ENCODE measurements at places on chromosomes 13 and 19.

DNA sequence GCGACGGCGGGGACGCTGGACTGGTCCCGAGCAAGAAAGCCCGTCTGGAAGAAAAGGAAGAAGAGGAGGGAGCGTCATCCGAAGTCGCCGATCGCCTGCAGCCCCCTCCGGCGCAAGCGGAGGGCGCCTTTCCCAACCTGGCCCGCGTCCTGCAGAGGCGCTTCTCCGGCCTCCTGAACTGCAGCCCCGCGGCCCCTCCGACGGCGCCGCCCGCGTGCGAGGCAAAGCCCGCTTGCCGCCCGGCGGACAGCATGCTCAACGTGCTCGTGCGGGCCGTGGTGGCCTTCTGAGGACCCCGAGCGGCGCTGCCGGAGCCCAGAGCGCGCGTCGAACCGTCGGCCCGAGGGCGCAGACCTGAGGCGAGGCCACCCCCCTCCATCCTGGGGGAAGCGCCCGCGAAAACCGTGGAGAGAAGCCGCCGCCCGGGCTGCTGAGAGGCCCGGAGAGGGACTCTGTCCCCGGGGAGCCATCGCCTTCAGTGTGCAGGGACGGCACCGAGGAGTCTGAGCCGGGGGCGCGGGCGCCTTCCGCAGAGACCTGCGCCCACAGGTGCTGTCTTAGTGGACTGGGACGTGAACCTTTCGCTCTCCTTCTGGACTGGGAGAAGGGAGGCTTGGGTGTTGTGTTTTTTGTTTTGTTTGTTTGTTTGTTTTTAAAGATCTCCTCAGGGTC lies 3.5 kb downstream of the IER2 start:
- no peak for DNase-seq

DNA sequence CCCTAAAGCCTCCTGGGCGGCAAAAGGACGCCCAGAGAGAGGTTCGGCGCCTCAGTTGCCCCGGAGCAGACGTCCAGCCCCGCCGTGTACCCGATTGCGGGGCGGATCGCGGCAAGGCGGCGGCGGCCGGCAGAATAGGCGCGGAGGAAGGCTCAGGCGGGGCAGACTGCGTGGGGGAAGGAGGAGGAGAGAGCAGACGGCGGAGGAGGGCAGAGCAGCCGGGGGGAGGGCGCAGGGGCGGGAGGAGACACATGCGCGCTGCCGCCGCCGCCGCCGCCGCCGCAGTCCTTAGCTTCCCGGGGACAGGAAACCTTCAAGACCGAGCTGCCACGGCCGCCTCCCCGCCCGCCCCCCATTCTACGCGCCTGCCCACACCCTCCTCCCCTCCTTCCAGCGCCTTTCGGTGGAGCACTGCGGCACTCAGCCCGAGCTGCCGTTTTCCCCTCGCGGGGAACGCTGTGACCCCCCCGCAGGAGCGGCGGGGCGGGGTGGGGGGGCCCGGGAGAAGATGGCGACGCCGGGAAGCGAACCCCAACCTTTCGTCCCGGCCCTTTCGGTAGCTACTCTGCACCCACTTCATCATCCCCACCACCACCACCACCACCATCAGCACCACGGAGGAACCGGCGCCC lies at the start of gene LRCH1:
LRCH1 (plus strand) TSS at position 282 of the 632 bp plus-strand sequence; CDS start at position 509, 227 bp downstream.
- peak; percentile 76 for DNase-seq

DNA sequence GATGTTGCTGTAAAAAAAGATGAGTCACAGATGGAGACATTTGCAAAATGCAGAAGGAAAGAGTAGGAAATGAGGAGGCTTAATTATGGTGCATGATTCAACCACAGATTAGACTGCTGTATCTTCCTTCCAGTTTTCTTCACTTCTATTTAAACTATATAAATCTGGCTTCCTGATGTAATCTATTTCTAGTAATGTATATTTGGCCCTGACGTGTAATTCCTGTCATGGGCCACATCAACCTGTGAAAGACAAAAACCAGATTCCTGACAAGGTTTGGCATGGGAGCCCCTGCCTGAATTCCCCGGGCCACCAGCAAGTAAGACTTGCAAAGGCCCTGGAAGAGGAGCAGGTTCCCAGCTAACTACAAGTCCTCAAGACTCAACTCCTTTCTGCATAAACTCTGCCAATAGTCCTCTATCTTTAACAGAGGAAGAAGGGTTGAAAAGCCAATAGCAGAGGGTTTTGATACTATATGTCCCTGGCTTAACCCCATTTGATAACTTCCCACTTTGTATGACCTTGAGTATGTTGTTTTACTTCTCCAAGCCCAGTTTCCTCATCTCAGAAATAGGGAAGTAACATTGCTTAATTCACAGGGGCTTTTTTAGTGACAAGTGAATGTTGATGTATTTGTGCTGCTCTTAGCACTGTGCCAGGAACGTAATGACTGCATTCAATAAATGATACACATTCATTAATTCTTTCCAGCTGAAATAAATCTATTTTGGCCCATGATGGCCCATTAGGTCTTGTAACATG lies 172.7 kb downstream of the SPRY2 start:
- no peak for DNase-seq

DNA sequence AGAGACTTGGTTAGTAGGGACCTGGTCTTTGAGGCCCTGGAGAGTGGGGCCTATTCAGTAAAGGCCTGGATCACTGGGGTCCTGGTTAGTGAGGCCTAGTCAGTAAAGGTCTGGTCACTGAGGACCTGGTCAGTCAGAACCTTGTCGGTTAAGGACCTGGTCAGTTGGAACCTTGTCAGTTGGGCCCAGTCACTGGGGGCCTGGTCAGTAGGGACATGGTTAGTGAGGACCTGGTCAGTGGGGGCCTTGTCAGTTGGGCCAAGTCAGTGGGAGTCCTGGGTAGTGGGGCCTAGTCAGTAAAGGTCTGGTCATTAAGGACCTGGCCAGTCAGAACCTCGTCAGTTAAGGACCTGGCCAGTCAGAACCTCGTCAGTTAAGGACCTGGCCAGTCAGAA lies 43.2 kb upstream of the TPM4 start:
- no peak for DNase-seq

GRCh38 chr19:28435551-28436271 lies 777.2 kb downstream of the UQCRFS1 start:
- no peak for DNase-seq

- no peak for DNase-seq
Measured at GRCh38 chr19:12912571-12912970, 6.5 kb downstream of the SYCE2 start.

GRCh38 chr19:5988517-5989387 lies 10.8 kb upstream of the RANBP3 start:
- DNase-seq: no peak

- no peak for DNase-seq
Measured at GRCh38 chr19:31319465-31319864, 29.8 kb downstream of the TSHZ3 start.

DNA sequence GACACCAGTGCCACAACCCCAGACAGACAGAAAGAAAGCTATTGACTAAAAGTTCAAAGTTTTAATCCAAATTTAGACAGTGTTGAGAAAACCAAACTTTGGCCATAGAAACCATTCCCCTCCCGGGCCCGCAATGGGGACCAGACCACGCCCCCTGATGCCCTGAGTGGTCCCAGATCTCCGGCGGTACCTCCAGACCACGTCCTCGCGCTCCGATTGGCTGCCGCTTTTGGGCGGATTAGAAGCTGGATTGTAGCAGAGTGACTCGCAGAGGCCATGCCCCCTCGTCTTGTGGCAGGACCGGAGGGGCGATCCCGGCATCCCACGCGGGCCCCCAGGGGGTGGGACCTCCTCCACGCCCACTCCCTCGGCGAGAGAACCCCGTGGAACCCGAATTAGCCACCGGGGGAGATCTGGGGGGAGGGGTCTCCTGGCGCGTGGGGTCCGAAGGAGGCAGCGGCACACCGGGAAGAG lies 797 bp upstream of the HSD17B14 start:
- DNase-seq: peak; percentile 71

- no peak for DNase-seq
Measured at GRCh38 chr13:101398920-101399319, 17.4 kb downstream of the NALCN start.

DNA sequence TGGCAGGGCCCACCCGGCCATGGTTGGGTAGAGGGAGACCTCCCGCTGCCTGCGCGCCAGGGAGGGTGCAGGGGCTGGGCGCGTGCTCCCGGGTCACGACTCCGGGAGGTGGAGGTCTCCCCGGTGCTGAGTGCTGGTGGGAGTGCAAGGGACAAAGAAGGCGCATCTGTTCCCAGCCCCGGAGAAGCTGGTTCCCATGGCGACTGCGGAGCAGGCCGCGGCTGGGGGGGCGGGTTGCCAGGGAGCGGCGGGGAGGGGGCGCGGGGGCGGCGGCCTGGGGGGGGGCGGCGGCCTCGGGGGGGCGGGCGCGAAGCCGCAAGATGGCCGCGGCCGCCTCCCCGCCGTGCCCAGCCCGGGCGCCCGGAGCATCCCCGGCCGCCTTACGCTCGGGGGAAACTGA lies 1.2 kb downstream of the CBARP start:
- DNase-seq: no peak

DNA sequence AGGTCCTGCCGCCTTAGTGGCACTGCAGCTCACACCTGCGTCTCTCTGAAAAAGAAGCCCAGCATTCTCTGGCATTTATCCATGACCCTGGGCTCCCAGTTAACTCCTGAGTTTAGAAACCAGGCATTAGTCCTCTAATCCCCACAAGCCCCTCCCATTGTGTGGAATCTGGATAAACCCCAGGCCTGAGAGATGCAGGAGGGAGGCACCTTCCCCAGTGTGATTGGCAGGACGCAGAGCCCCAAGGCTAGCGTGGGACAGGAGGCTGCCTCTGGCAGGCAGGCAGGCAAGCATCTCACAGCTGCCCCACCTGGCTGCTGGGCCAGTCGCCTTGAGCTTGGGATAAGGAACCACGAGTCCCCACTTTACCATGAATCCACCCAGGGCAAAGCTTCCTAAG lies 11.0 kb upstream of the SERPINE3 start:
- DNase-seq: no peak

- no peak for DNase-seq
Measured at GRCh38 chr13:65971541-65971940, 1258.6 kb downstream of the PCDH9 start.

- DNase-seq: no peak
Measured at GRCh38 chr13:27631665-27632064, 10.0 kb downstream of the POLR1D start.

DNA sequence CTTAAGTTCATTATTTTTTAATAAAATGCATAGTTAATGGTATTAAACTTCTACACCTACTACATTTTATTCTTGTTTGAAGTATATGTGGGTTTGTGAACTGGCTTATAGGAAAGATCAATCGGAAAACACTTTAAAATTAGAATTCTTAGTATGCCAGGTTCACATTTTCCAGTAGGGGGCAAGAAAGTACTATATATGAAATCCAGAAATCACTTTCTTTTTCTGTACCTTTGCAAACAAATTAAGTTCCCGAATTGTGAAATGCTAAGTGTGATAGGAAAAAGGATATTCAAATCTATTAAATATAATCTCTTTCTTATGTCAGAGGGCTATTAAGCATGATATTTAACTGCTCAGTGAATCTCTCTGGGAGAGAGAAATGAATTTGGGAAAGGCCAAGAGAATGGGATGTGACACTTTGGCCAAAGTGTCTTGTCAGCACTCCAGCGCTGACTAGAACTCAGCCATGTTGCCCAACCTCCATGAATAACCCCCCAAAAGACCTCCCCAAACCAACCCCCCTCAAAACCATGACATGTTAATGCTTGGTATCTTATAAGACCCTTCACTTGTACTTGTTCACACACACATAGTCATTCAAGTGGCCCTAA lies 122.6 kb upstream of the SLC10A2 start:
- no peak for DNase-seq

- DNase-seq: no peak
Measured at GRCh38 chr19:29287061-29287460, 74.1 kb upstream of the UQCRFS1 start.

DNA sequence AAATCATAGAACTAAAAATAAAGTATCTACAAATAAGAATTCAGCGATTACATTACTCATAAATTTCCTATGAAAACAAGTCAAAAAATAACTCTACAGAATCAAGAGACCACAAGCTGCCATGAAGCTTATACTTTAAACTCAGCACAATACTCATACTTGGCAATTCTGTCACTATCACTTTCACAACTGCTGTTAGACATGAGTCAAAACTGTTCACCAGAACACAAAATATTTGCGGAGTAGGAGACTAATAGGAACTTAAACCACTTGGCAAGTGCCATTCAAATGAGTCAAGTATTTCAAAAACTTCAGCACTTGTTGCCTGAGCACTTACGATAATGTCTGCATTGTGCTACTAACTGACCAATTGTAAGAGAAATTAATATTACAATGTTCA lies 387.8 kb upstream of the GPC6 start:
- DNase-seq: no peak

DNA sequence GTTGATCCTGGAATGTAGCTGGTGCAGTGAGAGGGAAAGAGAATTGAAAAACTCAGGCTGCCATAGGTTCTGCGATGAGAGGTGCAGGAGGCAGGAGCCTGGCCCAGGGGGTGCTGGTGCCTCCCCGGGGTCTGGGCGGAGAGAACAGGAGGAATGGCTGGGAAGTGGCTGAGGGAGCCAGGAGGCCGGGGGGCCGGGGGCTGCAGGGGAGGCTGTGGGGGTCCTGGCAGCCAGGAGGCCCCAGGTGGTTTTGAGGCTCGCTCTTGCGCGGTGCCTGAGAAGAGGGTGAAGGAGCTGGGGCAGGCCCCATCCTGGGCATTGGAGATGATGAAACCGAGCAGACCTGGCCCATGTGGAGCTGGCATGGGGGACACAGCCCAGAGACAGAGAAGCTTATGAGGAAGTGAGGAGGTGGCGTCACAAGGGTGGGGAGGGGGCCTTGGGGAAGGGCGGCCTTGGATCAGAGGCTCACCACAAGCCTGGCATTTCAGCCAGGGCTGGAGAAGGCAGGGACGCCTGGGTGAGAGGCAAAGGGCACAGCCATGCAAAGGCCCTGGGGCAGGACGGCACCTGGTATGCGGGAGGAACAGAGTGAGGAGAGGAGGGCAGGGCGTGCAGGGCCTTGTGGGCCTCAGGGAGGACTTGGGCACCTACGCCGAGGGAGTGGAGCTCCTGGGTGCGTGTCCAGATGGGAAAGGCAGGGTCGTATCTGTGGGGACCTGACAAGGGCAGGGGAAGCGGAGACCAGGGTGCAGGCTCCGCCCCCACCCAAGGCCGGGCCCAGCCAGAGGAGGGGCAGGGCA lies 1.3 kb upstream of the TEKTIP1 start:
- DNase-seq: no peak

DNA sequence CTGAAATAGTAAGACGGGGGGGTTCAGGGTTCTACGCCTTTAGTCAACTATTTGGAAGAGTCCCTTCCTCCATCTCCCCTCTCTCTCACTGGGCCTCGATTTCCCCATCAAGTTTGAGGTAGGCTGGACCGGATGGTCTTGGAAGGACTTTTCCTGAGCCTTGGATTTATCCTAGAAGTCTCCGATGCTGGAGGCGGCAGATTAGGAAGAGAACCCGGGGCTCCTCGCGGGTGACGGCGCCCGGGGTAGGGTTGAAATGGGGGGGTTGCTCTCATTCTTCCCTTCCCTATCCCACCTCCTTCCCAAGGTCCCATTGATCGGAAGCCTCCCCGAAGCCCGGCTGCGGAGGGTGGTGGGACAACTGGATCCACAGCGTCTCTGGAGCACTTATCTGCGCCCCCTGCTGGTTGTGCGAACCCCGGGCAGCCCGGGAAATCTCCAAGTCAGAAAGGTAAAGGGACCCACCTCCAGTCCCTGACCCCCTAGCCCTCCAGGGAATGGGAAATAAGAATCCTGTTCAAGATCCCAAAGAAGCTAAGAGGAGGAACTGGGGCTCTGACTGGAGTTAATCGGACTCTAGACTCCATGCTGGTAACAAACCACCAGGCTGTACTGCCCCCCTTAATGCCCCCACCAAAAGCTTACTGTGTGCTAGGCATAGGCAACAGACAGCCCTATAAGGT lies 781 bp downstream of the QPCTL start:
- DNase-seq: peak; percentile 78

Measured in stimulated activated CD4-positive, alpha-beta T cell treated with anti-CD3 and anti-CD28 coated beads, Interleukin-4, amount 100 ng/mL, for 48 hours (primary cell).